Activated gamma-delta T cell (primary cell): ENCODE measurements at places on chromosomes 12 and 14.

GRCh38 chr12:3698218-3698974 is 54.5 kb downstream of the CRACR2A start:
- no peak for DNase-seq

GRCh38 chr14:95117937-95118721 is 39.2 kb downstream of the DICER1 start:
- no peak for DNase-seq

DNA sequence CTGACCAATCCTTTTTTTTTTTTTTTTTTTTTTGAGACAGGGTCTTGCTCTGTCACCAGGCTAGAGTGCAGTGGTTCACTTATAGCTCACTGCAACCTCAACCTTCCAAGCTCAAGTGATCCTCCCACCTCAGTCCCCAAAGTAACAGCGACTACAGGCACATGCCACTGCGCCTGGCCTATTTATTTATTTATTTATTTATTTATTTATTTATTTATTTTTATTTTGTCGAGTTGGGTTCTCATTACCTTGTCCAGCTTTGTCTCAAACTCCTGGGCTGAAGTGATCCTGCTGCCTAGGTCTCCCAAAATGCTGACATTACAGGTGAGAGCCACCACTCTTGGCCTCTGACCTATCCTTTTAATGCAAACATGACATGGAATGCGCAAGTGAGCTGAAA is 124.4 kb downstream of the GXYLT1 start:
- no peak for DNase-seq

DNA sequence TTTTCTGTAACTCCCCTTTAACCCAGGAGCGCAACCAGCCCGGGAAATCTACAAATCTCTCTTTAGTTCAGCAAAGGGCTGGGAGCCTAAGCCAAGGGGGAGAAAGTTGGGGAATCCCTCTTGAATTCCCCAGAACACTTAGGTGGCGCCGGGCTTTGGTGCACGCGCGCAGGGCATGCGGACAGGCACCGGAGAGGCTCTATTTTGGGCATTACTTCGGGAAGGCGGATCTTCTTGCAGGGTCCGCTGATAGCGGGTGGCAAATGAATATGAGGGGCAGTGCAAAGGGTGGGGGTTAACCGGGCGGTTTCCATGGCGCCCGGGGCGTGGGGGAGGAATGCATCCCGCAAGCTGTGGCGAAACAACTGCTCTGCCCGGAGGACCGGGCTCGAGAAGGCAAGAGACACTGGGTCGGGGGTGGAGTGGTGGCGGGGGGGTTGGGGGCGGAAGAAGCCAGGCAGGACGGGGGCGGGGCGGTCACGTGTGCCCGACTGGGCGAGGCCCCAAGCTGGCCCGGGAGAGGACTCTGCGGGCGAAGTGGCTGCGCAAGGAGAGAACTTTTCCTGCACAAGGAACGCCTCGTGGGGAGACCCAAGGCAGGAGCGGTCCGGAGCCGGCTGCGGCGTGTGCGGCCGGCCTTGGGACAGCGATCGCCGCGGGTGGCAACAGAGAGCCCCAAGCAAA is at the start of gene FLVCR2:
Gene FLVCR2, plus strand, starts transcription at position 519 of the 684 bp plus-strand sequence. CDS start 353 bp downstream, outside the sequence.
- peak; percentile 30 for DNase-seq

DNA sequence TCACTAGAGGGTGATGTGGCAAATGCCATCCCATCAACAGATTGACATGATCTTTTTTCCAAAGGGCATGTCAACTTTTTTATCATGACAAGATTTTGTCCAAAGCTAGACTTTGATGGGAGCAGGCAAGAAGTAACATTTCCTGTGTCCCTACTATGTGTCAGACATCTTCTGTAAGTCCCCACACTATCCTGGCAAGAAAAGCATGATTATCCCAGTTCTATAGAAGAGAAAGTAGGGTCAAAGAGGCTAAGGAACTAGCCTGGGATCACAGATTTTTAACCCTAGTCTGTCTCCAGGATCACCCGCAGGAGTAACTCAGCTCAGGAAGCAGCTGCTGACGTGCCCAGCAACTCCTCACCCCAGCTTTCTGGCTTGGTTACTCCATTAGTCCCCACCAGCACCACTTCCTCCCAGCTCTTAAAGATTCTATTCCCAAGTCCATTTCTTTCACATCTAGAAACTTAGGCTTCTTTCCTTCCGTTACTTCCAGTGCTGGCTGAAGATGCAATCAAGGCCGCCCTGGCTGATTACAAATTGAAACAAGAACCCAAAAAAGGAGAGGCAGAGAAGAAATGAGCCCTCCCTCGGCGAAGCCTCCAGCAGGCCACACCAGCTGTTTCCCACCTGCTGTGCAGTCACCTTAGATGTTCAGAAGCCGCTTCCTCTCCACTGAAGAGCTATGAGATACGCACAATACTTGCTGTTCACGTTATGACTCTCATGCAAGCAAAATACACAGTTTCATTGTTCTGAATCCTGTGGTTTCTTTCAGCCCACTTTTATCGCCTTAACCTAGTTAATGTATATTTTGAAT is 6.2 kb downstream of the ISCU start:
- no peak for DNase-seq

GRCh38 chr12:91833780-91834359 is 311.8 kb downstream of the BTG1 start:
- no peak for DNase-seq

- no peak for DNase-seq
Observed at GRCh38 chr14:81433378-81433777, 33.3 kb upstream of the STON2 start.

GRCh38 chr12:123696646-123697045 is 15.5 kb upstream of the ATP6V0A2 start:
- no peak for DNase-seq

GRCh38 chr14:77139540-77140358 is 1.8 kb downstream of the ZDHHC22 start:
- DNase-seq = no peak

DNA sequence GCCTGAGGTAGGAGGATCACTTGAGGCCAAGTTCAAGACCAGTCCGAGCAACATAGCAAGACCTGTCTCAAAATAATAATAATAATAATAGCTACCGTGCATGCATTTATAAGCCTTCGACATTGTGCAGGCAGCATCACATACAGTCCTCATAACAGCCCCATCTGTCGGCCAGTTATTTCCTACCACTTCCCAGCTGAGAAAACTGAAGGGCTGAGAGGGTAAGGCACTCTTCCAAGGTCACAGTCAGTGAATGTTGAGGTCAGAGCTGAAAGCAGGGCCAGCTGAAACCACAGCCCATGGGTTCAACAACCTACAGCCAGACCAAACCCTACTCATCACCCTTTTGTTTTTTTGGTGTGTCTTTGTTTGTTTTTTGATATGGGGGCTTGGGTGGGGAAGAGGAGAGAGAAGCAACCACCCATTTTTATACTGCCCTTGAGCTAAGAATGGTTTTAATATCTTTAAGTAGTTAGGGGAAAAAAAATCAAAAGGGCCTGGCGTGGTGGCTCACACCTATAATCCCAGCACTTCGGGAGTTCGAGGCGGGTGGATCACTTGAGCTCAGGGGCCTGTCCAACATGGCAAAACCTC is 16.8 kb upstream of the ITPK1 start:
- DNase-seq = no peak

- DNase-seq = no peak
Observed at GRCh38 chr14:68634874-68635595, 157.8 kb downstream of the ZFP36L1 start.

GRCh38 chr12:118059341-118060191 is 1.4 kb downstream of the WSB2 start:
- DNase-seq = no peak

GRCh38 chr14:86826661-86827060 is 1166.3 kb downstream of the GALC start:
- DNase-seq = no peak

DNA sequence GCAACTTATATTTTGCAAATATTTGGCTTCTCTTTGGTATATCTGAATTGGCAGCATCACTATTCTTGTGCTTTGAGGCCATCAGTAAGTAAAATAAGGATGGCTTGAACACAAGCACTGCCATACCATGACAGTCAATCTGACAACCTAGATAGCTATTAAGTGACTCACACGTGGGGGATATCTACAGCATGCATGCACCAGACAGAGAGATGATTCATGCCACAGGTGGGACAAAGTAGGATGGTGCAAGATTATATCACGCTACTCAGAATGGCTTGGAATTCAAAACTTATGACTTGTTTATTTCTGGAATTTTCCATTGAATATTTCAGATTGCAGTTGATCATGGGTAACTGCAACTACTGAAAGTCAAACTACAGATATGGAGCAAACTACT is 675.6 kb upstream of the MDGA2 start:
- DNase-seq = no peak

DNA sequence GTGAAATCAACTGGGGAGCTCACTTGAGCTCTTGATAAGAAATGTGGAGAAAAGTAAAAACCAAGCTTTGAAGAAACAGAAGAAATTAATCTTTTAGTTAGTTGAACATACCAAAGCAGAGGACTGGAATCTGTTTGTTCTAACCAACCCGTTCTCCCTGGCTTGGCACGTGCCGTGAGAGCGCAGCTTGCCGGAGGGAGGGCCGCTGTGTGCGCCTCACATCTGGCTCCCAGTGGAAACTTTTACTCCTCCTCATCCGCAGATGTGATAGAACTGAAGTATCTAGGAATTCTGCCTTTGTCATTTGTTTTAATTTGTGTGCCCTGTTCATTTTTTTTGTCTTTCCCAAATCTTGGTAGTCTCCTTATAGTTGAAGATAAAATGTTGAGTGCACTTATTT is 64.9 kb downstream of the DDX51 start:
- DNase-seq = no peak

GRCh38 chr12:50542448-50542847 is 37.7 kb downstream of the DIP2B start:
- no peak for DNase-seq

DNA sequence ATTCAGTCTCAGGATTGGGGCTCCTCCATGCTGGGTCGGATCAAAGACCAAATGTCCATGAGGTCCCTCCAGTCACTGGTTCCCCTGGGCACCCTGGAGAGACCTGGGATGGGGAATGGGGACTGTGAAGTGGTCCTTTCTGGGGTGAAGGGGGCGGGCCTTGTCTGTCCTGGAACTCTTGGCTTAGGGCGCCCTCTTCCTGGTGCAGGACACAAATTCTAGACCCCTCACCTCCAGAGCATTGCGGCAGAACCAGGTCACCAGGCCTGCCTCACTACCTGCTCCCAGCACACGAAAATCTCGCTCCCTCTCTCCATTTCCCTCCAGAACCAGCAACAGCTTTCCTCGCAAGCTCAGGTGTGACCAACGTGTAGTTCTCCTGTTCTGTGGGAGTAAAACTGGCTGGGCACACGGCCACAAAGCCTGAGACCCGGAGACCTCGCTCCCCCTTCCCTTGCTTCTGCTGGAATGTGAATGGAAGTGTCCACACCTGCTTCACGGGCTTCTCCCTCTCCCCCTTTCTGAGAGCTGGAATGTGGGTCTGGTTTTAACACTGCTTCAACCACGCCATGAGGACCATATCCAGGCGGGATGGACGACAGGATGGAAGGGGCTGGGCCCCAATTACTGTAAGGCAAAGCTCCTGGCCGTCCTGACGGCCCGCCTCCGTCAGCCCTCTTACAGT is 112.7 kb downstream of the SCARB1 start:
- no peak for DNase-seq
